Glutamatergic neuron (in vitro differentiated cells): ENCODE measurements at places on chromosomes 2 and 18. TPM values are rescaled to one million over a fixed set of nuclear protein-coding genes. Genes with fewer than 3 reads are reported as not detected.

MPHOSPH10 gene
- total RNA-seq, result 61.4 TPM

PTH2R gene
- not detected for total RNA-seq

PTPRM gene
- total RNA-seq, result 23.9 TPM

LBH gene
- total RNA-seq, result 112 TPM

STARD6 gene
- total RNA-seq, result not detected

NYAP2 gene
- total RNA-seq, result 0.32 TPM

UGT1A5 gene
- total RNA-seq, result not detected

DNA sequence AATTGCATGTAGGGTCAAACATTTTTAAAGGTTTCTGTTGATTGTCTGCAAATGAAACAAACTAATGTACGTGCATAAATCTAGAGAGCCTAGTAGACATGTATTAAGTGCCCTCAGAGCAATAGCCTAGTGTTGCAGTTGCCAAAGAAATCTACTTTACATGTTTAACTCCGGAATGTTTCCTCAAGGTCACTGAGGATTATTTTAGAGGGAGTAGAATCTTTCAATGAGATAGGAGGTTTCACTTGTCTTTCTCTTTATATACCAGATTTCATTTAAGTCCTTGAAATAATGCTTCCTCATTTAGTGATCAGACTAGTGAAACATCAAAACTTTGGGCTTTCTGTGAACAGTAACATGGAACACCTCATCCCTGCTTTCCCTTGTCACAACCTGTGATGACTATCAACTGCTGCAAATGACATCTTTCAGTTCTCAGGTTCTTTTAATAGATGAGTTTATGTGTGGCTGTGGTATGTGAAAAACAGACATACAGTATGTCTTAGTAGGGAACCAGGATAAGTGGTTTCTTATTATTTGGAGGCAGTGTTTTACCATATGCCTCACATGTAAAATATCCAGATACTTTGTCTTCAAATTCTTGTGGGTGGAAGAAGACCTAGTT lies 5.5 kb downstream of the UBE2E3 start:
- no peak for DNase-seq

DNA sequence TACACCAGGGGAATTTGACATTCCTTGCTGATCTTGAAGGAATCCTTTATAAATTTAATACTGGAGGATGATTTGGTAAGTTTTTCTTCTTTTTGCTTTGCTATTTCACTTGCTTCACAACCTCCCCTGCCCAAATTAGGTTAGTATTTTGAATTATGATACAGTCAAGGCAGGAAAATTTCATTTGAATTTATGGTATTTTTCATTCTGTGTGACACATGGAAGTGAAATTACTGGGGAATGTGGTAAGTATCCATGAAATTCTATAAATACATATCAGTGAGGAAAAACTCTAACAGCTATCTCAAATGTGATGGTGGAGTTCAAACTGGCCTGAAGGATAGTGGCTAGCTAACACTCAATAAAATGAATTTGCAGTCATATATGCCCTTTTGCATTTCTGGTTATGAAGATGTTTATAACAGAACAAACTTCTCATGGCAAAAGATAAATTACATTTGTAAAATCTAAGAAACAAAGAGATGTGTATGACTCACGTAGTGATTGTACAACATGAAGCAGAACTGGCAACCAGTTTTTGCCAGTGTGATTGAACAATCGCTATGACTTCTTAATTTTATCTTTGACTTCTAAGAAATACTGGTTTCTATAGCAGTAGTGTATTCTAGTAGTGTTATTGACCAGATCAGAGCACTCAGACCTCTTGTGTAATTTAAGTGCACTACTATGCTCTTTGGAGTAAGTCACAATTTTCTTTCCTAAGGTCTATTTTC lies 152.6 kb downstream of the IKZF2 start:
- no peak for DNase-seq

GRCh38 chr2:233247116-233247515 lies 4.4 kb upstream of the ATG16L1 start:
- DNase-seq, result no peak

DNA sequence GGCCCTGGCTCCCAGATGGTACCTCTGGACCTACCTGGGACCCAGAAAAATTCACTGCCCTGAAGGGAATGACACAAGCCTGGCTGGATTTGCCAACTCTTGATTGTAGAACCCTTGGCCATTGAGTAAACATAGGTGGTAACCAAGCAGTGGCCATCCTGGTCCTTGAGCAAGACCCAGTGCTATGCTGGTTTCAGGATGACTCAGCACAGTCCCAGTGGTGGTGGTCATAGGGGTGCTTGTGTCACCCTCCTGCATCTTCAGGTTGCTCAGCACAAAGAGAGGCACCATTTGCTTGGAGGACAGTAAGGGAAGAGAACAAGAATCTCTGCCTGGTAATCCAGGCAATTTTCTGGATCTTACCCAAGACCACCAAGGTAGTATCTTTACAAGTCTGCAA lies 52.9 kb downstream of the UPP2 start:
- no peak for DNase-seq

DNA sequence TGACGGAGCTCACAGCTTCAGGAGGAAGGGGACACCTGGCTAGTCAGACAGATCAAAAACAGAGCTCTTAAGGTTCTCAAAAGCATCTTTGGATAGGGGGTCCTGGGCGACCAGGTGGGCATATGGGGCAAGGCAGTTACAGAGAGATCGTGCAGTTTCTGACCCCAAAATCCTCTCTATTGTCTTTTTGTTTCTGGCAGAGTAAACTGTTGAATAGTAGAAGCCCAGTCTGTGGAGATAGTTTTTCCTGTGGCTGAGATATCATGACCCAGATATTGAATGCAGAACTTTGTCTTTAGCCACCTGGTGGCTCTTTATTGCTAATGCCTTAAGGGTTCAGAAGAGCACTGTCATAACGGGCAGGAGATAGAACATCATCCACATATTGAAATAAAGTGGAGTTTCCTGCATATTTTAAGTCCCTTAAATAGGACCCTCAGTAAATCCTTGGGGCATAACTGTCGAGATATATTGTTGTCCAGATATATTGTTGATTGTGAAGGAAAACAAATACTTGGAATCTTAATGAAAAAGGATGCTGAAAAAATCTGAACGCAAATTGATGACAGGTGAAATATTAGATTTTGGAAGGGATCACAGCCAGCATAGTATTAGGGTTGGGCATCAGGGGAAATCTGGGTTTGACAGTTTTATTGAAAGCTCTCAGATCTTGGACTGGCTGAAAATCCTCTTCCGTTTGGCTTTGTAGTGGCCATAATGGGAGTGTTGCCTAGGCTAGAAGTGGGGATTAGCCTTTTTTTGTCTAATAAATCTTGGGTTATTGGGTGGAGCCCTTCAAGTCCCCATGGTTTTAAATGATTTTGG lies 14.1 kb upstream of the ZDBF2 start:
- no peak for DNase-seq
